ENCODE measurements at places on chromosomes 13 and 19. TPM values are rescaled to one million over a fixed set of nuclear protein-coding genes. Genes with fewer than 3 reads are reported as not detected.

The PDCD5 gene
- 77.1 TPM for total RNA-seq

The MBD3L3 gene
- total RNA-seq: not detected

The OR4F17 gene
- total RNA-seq: not detected

The IGFL3 gene
- not detected for total RNA-seq

The PPP1R37 gene
- 34.7 TPM for total RNA-seq

The ERICH6B gene
- total RNA-seq: not detected

The CGB1 gene
- not detected for total RNA-seq

The ARRDC5 gene
- not detected for total RNA-seq

The PRR36 gene
- total RNA-seq: 0.23 TPM

The BRCA2 gene
- 8.5 TPM for total RNA-seq
